Left lung (tissue), 14 donors: ENCODE measurements at places on chromosomes 5 and 9.
A peak's percentile ranks its signal among the peaks of the same experiment; 100 is the strongest.

DNA sequence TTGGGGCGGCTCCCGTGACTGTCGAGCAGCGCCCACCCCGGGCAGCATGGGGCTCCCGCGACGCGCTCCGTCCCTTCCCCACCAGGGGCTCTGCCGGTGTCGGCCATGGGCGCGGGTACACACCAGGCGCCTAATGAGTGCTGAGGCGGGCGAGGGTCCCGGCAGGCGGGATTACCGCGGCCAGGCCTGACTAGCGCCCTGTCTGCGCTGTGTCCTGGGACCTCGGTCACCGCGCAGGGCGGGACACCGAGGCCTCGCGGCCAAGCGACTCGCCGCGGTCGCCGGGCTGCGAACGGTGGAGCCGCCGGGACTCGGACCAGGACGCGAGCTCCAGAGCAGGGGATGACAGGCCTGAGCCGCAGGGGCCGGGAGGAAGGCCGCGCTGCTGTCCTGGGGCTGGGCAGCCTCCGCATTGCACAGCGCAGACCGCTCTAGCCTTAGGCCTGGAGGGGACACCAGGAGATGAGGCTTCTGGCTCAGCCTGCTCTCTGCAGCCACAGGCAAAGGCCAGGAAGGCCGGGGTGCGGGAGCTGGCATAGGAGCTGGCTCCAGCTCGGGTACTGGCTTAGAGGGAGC, 14.1 kb downstream of the LCN10 start:
- no peak for DNase-seq

DNA sequence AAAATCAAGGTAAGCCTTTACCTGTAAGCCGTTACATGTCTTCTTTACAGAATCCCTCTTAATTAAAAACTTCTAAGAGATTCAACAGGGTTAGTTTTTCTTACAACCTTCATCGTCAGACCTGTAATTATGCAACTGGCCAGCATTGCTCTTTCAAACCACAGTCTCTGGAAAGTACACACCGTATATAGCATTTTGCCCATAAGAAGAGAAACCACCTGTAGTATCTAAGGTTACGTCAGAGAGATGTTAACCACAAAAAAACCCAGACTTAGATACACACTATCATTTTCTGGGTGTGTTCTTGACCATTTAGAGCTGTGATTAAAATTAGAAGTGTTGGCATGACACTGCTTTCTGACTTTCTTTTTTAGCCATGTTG, 140.0 kb downstream of the MUSK start:
- DNase-seq, result no peak

DNA sequence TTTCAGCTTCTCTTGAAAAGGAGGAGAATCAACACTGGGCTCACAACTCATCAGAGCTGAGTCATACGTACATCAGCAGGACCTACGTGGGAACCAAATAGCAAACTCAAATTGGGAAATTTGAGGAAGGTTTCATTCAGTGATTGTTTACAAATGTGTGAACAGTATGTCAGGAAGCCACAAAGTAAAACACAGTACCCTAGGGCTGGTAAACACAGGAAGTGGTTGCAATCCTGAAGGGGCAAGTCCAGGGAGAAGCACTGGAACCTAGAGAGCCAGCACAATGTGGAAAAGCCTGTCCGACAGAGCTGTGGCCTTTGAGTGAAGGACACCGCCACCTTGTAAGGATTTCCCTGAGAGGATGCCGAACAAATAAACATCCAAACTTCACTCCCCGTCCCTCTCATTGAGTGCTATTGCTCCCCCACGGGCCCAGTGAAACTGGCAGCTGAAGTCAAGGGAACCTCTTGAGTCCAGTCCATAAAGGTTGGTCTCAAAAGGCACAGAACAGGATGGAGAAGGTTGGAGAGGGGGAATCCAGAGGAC, 26.7 kb upstream of the RICTOR start:
- DNase-seq, result peak; percentile 17

- peak; percentile 65 for DNase-seq
These were observed 108.6 kb downstream of the DAB2IP start for GRCh38 chr9:121759996-121760395.

GRCh38 chr5:33774341-33774740, 117.4 kb downstream of the ADAMTS12 start:
- peak; percentile 45 for DNase-seq

DNA sequence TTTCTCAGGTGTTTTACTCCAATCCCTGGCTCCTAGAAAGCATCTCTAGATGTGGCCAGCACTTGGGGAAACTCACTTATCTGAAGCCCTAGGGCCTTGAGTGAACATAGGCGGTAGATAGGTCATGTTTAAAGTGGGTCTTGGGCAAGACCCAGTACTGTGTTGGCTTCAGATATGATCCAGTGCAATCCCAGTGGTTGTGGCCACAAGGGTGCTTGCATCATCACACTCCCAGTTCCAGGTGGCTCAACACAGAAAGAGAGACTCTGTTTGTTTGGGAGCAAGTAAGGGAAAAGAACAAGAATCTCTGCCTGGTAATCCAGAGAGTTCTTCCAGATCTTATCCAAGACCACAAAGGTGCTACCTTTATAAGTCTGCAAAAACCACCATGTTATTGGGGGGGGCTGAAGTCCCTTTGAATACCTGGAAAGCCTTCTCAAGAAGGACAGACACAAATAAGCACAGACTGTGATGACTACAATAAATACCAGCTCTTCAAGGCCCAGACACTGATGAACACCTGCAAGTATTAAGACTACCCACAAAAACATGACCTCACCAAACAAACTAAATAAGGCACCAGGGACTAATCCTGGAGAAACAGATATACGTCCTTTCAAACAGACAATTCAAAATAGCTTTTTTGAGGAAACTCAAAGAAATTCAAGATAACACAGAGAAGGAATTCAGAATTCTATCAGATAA, 114.7 kb downstream of the LURAP1L start:
- no peak for DNase-seq

- no peak for DNase-seq
These were observed 49.4 kb downstream of the SLC46A2 start for GRCh38 chr9:112841261-112841660.

DNA sequence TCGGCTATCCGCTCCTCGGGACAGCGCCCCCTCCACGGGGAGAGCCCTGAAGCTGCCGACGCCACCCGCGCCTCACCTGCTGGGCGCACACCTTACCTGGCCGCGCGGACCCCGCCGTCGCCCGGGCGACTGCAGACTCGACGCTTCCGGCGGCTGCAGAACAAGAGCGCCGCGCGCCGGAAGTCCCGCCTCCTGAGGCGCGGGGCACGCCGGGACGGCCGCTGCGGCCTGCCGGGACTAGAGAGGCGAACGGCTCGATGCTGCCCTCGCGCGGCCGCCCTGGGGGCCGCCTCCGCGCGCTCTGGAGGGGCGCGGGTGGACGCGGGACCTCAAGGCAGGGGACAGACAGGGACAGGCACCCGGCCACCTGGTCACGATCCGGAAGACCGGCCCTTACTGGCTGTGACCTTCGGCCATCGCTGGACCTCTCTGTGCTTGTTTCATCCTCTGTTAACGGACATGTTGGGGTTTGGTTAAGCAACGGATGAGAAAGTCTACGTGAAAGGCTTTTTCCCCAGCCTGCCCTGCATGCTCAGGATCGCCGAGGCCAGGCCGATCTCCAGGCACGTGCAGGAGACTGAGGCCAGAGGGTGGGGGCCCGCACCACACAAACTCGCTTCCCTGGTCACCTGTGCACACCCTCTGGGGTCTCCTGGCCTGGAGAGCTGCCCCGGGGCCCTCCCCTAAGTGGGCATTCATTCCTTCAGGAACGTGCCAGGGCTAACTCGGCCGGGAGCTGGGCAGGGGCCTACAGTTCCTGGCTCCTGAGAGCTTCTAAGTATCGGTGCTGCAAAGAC, at the start of gene SNAPC4:
TSS of gene SNAPC4 (minus strand) at position 133 of the 797 bp plus-strand sequence. CDS start 1,742 bp downstream, outside the sequence.
- peak; percentile 98 for DNase-seq

DNA sequence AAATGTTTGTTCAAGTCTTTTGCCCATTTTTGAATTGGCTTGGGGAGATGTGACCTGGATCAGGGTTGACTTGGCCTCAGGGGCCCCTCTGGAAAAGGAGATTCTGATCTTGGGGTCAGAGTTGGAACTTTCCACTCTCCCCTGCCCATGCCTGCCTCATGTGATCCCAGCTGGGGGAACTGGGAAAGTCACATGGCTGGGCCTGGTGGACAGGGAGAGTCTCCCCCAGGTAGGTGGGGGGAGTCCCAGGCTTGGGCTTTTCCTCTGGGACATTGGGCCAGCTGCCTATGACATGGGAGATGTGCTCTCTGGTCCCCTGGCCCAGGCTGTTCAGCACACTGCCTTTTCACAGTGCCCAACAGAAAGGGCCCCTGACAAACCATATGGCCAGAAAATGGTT, 60.7 kb downstream of the NDST1 start:
- no peak for DNase-seq

GRCh38 chr5:84430079-84430478, 45.4 kb upstream of the EDIL3 start:
- DNase-seq, result no peak

GRCh38 chr5:172670005-172670402, 28.9 kb downstream of the NEURL1B start:
- DNase-seq, result no peak

- no peak for DNase-seq
These were observed 165.3 kb downstream of the PAX5 start for GRCh38 chr9:36868586-36869282.

- no peak for DNase-seq
These were observed 29.9 kb downstream of the RFX3 start for GRCh38 chr9:3495855-3496254.

DNA sequence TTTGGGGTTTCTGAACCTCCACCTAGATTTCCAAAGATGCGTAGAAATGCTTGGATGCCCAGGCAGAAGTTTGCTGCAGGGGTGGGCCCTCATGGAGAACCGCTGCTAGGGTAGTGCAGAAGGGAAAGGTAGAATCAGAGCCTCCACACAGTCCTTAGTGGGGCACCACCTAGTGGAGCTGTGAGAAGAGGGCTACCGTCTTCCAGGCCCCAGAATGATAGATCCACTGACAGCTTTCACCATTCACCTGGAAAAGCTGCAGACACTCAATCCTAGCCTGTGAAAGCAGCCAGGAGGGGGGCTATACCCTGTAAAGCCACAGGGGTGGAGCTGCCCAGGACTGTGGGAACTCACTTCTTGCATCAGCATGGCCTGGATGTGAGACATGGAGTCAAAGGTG, 13.3 kb upstream of the HSDL2 start:
- no peak for DNase-seq

DNA sequence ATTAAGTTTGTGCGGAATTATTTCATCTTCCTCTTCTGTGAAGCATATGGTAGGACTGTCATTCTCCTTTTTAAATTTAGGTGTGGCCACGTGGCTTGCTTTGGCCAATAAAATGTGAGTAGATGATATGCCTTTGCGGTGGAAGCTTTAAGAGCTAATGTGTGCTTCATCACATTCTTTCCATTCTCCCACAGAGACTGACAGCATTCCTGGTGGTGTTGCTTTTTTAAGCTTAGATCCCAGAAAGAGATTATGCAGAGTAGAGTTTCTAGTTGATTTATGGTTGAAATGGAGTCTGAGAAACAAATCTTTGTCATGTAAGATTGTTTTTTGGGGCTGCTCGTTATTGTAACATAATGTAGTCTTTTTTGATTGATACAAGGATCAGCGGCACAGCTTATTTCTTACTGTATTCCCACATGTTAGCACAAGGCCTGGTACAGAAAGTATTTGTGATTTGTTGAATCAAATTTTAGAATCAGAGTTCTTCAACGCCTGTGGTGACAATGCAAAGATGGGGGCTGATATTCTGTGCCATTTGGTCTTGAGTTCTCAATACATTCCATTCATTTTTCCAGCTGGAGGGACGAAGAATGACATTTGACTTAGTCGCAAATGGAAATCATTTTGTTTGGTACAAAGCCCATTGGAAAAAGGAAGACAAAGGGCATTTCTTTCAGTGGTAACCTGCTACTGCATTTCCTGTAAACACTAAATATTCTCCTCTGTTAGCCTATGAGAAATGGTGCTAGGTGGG, 209.9 kb upstream of the VLDLR start:
- DNase-seq, result no peak

DNA sequence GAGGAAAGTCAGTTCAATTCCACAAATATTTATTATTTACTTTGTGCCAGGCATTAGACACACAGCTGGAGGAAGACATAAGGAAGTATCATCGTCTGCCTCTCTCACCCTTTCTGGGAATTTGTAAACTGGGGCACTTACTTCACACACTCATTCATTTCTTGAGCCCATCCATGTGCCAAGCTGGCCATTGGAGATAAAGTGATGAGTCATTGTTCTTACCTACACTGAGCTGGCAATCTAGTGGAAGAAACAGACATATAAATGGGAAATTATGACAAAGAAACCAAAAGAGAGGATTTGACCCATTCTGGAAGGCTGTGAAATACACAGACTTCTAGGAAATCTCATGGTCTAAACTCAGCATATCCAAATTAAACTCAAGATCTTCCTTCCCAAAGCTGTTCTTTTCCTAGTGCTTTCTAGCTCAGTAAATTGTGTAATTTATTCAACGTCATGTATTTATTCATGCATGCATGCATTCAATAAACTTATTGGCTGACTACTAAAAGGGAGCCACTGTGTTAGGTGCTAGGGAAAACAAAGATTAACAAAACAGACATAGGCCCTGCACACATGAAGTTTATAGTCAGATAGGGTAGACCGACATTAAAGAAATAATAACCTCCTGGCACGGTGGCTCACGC, 65.3 kb downstream of the SH3RF2 start:
- no peak for DNase-seq

- no peak for DNase-seq
These were observed 30.1 kb upstream of the MUSK start for GRCh38 chr9:110638381-110638954.

DNA sequence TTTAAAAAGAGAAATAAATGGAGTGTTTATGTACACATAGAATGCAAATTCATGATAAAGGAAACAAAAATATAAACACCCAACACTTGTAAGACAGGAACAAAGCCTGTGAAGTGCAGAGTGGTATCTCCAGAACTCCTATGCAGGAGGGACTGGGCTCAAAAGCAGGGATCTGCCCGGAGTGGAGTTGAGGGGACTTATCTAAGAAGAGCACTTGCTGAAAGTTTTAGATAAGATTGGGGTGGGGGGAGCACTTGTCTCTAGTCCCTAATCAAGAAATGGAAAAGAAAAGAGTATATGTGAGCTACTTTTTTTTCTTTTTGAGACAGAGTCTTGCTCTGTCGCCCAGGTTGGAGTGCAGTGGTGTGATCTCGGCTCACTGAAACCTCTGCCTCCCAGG, 840.4 kb downstream of the MAT2B start:
- no peak for DNase-seq

- peak; percentile 25 for DNase-seq
These were observed 21.7 kb downstream of the TCF7 start for GRCh38 chr5:134136221-134136631.

- DNase-seq, result no peak
These were observed 21.3 kb downstream of the GPX3 start for GRCh38 chr5:151041577-151042268.

- no peak for DNase-seq
These were observed 1.7 kb downstream of the DMRT3 start for GRCh38 chr9:977838-978830.

GRCh38 chr5:157113002-157113401, 4.2 kb upstream of the HAVCR2 start:
- no peak for DNase-seq
